Right kidney (tissue), 9 donors: ENCODE measurements at places on chromosomes 11 and 22.

GRCh38 chr11:43626798-43627197, 53.7 kb upstream of the HSD17B12 start:
- no peak for DNase-seq

- no peak for DNase-seq
Observed at GRCh38 chr22:21974058-21974649, 8.4 kb downstream of the TOP3B start.

GRCh38 chr11:93145390-93145915, 52.3 kb downstream of the SLC36A4 start:
- DNase-seq, result no peak

DNA sequence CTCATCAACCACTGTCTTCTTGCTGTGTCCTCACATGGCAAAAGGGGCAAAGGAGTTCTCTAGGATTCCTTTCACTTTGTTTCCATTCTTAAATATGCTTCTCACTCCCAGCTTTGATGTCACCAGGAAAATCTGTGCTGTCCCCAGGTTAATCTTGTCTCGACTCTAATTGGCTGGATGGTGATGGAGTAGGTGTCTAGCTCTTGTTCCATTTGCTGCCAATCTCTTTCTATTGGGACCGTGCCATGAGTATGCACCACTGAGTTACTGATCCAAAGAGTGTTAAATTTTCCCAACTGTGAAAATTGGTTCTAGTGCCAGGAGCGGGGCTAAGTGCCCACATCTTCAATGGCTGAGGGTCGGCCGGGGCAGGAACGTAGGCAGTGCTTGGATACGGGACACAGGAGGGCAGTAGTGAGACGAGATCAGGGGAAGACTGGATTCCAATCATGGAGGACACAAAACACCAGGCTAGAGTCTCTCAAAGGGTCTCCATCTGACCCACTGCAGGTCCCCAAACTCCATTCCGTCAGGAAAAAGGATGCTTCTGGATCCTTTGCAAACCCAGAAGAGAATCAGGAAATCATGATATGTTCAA, 47.7 kb upstream of the CSNK2A3 start:
- no peak for DNase-seq

DNA sequence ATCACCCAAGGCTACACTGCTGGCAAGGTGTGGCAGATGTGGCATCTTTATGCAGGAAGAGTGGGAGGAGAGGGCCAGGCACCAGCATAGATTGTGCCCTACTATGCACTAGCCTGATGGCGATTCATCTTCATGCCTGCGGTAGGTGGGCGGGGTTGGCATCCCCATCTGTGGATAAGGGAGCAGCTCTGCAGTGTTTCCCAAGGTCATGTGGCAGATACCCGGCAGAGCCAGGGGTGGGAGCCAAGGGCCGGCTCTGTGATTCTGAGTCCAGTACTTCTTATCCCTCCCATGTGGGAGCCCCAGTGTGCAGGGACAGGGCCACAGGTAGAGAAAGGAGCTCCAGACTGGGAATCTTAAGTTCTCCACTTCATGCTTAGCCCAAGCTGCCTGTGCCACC, 20.0 kb downstream of the CD82 start:
- no peak for DNase-seq

- no peak for DNase-seq
Observed at GRCh38 chr22:17540481-17540880, 22.8 kb upstream of the SLC25A18 start.

- DNase-seq, result no peak
Observed at GRCh38 chr11:59729834-59730233, 16.2 kb upstream of the OR10V1 start.
